ENCODE measurements at places on chromosomes 4 and X.

- DNase-seq: peak; percentile 90
These were observed 360.1 kb upstream of the ZCCHC13 start for GRCh38 chrX:73943693-73944562.

DNA sequence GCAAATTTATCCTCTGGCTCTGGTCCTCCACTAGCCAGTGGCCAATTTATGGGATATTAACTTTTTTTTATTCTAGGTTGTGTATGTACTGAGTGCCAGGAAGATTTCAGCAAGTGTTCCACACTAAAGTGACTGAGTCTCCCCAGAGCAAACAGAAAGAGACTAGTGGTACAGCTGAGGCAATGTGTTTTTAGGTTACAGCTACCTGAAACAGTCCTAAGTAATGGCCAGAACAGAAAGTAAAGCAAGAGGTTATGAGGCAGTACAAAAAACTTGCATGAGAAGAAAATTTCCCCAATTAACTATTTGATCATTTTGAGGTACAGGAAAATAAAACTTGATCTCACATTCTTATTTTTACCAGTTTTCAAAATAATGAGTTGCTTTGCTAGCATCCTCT is 31.2 kb downstream of the PRDM8 start:
- DNase-seq: no peak

GRCh38 chrX:16604337-16604736 is 45.6 kb upstream of the S100G start:
- DNase-seq: no peak

GRCh38 chrX:39973810-39974209 is 123.9 kb downstream of the BCOR start:
- no peak for DNase-seq

- no peak for DNase-seq
These were observed 99.8 kb upstream of the ADAD1 start for GRCh38 chr4:122278976-122279375.

GRCh38 chr4:6425336-6425735 is 47.1 kb downstream of the PPP2R2C start:
- DNase-seq: no peak

DNA sequence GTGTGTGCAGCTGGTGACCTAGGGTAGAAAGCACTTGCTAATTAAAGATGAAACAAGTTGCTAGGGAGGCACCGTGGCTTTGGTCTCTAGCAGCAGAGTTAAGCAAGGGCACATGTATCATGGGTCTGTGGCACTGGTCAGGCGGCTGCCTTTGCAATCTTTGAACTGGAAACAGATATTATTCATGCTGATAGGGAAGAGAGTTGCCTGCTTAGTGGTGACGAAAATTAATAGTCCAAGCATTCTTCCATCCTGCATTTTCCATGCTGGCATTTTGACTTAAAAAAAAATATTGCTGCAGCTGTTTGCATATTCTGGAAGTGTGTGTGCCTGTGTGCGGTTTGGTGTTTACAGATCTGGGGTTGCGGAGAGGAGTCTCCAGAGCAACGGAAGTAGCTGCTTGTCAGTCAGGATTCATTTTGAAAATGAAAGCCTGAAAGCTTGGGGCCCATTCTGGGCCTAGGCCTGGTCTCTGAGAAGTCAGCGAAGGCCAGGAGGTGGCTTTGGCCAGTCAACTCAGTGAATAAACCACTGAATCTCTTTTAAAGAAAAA is 2.3 kb upstream of the SOWAHD start:
- DNase-seq: peak; percentile 40

DNA sequence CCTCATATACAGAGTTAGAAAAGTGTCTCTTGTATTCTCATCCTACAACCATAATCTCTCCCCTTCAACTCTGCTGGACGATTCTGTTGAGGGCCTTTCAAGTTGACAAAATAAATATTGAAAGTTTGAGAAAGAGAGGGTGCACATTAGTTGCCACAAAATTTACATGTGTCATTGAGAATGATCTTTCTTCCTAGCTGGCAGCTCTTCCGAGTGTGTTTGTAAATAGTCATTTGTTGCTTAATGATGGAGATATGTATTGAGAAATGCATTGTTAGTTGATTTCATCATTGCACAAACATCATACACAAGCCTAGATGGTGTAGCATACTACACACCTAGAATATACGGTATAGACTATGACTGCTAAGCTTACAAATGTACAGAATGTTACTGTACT is 632.8 kb upstream of the AMOT start:
- DNase-seq: no peak

GRCh38 chrX:103586314-103586646 is 965 bp downstream of the TCEAL4 start:
- DNase-seq: no peak

- no peak for DNase-seq
These were observed 35.4 kb upstream of the TMSB15B start for GRCh38 chrX:103927030-103927429.

DNA sequence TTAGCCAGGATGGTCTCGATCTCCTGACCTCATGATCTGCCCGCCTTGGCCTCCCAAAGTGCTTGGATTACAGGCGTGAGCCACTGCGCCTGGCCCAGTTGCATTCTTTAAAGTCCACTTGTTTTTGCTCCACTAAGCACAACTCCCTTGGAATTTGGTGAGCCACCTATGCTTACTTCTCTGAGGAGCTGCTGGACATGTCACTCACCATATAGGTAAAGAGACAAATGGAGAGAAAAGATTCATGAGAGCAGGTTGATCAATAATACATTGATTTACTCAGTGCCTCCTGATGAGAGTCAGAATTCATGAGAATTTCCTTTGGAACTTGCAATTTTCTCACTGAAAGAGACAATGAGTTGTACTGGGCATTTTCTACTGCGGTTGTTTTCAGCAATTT is 48.2 kb downstream of the USP26 start:
- no peak for DNase-seq

GRCh38 chrX:123013141-123013540 is 170.9 kb upstream of the GRIA3 start:
- no peak for DNase-seq

DNA sequence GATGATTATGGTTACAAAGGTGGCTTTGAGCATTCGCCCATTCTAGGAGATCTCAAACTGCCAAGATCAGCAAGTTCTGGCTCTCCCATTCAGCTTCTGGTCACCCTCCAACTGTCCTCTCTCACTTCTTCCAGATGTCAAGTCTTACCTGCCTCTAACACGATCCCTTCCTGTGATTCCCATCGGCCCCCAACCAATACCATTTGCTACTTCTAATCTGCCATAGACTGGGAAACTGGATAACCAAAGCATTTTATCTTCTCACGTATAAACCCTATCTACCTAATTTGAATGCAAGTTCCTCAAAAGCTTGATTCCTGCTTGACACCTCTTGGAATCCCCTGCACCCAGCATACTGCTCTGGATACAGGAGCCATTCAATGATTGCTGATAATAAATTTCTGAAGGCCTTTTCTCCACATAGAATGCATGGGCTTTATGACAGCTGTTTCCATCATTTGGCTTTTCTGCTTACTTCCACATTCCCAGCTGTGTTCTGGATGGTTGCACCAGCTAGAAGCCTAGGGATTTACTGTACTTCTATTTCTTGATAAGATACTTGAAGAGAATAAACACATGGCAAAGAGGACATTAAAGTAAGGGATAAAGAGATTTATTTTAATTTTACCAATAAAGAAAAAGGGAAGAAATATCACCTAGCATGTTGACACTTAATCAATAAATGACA is 9.6 kb downstream of the GPC4 start:
- no peak for DNase-seq

DNA sequence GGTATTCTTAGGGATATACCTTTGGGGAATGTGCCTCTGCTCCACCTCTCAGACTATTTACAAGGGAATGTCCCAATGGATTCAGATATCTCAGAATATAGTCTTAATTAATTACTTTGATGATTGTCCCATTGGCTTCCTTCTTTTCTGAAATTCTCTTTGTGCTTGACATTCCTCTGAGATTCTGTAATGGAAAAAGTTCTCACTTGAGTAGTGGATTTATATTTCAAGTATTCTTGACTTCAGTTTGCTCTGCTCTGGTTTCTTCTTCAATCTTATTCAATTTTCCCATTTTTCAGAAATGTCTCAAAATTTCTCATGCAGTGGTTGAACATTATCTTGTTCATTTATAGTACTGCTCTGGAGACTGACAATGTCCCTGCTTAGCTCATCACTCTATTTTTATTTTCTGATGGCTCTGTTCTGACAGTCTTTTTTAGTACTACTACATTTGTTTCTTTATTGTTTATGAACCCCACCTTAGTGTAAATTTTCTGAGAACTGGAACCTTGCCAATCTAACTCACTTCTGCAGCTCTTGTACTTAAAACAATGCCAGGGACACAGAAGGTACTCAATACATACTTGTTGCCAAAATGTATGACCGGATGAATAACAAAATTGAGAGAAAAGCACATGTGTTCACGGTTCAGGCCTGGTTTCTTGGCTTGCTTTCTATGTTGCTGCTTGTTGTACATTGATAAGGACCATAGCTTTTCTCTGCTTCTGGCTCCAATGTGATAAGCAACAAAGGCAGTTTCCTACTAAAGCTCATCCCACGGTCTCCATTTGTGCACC is 471.7 kb downstream of the GASK1B start:
- no peak for DNase-seq

DNA sequence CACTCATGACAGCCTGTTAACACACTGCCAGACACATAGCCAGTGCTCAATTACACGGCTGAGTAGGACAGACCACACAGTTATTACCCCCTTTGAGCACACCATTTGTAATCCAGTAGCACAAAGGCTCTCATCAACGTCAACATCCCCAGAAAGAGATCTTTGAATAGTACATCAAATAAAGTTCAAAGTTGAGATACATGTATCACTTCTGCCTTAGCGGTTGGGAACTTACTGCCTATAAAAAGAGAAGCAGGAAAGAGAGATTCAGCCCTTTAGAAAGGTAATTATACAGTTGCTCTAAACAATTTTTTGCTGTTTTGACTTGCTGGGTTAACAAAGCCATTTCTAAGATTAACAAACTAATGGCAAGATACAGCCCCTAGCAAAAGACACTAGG is 16.2 kb downstream of the ANXA5 start:
- DNase-seq: no peak

DNA sequence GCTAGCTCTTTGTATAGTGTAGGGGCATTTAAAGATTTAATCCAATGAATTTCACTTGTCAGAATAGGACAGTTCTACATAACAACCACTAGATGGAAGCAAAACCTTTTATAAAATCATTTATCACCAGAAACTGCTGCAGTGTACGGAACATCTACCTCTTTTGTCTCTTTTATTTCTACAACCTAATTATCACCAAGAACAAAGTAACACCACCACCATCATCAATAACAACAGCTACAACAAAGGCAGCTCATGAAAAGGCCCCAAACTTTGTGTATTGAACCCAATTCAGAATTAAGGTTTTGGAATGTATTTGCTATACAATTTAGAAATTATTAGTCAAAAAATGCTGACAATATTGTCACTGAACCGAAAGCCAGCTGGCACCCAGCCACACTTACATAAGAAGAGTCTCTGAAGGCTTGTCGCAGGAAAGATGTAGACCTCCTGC is 260.9 kb upstream of the RPS6KA3 start:
- no peak for DNase-seq

- no peak for DNase-seq
These were observed 39.5 kb downstream of the NSD2 start for GRCh38 chr4:1910643-1911042.

- peak; percentile 13 for DNase-seq
These were observed 130.4 kb upstream of the CPEB2 start for GRCh38 chr4:14871676-14872430.

All from stimulated activated CD4-positive, alpha-beta T cell treated with anti-CD3 and anti-CD28 coated beads, Interleukin-15, amount 100 ng/mL, for 48 hours (primary cell).